ENCODE measurements at places on chromosomes 11 and 22.

- DNase-seq: no peak
These were observed 6.9 kb downstream of the RBFOX2 start for GRCh38 chr22:36021606-36022153.

GRCh38 chr22:35835998-35836691 is 118.5 kb downstream of the APOL5 start:
- DNase-seq: peak; percentile 92

DNA sequence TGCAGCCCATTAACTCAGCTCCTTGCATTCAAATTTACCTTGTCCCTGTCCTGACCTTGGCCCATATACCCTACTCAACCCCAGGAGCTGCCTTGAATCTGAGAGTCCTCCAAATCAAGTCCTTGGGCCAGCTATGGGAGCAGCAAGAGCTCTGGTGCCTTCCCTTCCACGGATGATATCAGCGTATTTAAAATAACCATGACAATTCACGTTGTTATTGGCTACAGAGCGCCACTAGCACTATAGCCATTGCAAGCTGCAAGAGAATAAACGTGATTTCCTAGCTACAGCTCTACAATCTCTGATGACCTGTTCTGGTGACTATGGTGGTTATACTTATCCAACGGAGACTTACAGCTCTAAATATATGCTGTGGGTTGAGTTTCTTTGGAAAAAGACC is 357.8 kb downstream of the LARGE1 start:
- DNase-seq: no peak

GRCh38 chr11:11588243-11588642 is 33.6 kb downstream of the GALNT18 start:
- DNase-seq: no peak

DNA sequence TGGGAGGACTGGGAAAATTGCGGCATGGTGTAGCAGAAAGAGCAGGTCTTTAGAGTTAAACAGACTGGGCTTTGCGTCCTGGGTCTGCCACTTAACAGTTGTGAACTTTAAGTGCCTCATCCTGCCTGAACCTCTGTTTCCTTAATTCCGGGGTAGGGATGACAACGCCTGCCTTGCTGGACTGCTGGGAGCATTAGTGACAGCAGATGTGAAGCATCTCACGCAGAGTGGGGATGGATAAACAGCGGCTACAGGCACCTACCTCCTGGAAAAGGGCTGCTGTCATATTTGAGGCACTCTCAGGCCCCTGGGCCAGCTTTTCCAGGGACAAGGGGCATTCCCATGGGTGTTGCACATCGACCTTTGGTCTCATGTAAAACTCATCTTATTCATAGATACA is 572.2 kb downstream of the TBC1D22A start:
- DNase-seq: no peak

GRCh38 chr11:117170210-117170609 is 8.3 kb upstream of the SIDT2 start:
- DNase-seq: no peak

GRCh38 chr11:65578667-65579066 is 2.8 kb downstream of the EHBP1L1 start:
- no peak for DNase-seq

DNA sequence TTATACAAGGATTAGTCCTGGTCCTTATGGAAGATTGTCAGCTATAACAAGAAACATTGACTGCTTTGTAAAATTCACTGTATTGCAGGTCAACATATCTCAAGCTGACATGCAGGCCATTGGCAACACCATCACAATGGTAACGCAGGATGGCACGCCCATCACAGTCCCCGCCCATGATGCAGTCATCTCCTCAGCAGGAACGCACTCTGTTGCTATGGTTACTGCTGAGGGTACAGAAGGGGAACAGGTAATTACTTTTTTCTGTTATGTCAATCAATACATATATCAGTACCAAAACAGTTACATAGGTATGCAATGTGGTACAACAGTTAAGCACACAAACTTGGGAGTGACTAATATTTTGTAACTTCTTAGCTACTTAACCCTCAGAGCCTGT is 55.3 kb downstream of the ZNF143 start:
- no peak for DNase-seq

DNA sequence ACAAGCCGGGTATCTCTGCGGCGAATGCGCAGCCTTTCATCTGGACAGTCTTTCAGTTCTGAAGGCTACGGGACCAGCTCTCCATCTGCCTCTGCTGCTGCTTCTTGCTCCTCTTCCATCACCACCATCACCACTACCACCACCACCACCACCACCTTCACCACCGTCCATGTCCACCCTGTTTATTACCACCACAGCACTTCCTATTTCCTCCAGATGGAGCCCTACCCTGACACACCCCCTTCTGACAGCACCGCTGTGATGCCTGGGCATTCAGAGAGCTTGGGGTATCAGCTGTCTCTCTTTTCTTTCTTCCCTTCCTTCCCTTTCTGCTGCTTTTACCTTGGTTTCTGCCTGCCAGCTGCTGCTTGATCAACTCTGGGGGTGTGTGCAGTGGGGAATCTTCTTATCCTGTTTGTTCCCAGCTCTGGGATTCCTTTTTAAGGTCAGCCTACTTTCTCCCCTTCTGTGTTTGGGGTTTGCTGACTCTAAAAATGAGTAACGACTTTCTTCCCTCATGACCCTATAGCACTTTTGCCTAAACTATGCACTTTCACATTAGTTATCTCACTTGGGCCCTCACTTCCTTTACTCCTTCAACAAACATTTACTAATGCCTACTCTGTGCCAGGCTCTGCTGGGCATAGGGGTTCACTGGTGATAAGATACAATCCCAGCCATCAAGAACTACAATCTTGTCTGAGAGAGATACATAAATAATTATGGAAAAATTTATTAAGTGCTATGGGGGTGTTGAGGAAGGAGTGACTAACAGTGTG is 7.8 kb upstream of the RRM1 start:
- no peak for DNase-seq

DNA sequence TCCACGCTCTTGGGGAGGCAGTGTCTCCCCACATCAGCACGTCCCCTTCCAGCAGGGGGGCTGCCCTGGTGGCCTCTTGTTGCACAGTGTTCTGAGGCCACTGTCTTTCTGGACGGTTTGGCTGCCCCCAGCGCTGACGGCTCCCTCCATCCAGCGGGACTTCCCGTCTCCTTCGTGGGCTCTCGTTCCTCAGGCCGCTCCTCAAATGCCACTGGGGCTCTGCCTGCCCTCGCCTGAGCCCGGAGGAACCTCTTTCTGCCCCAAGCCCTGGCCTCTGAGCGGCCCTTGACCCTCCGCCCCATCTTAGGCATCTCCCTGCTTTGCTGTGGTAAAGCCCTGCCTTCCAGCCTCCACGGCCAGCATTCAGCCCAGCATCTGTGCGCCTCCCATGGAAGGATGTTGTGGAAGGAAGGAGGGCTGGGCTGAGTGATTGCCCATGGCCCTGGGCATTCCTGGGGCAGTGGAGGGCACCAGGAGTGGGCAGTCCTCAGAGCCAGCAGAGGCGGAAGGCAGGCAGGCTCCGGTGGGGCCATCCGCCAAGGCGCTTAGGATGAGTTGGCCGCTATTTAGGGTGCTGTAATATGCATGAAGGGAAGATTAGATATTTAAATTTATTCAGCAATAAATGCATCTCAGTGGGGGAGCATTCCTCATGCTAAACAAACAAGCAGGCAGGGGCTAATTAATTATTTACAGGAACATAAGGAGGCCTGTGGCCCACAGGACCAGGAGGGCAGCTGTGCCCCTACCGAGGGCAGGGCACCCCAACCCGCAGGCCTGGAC is 17.8 kb downstream of the OTUB1 start:
- no peak for DNase-seq

DNA sequence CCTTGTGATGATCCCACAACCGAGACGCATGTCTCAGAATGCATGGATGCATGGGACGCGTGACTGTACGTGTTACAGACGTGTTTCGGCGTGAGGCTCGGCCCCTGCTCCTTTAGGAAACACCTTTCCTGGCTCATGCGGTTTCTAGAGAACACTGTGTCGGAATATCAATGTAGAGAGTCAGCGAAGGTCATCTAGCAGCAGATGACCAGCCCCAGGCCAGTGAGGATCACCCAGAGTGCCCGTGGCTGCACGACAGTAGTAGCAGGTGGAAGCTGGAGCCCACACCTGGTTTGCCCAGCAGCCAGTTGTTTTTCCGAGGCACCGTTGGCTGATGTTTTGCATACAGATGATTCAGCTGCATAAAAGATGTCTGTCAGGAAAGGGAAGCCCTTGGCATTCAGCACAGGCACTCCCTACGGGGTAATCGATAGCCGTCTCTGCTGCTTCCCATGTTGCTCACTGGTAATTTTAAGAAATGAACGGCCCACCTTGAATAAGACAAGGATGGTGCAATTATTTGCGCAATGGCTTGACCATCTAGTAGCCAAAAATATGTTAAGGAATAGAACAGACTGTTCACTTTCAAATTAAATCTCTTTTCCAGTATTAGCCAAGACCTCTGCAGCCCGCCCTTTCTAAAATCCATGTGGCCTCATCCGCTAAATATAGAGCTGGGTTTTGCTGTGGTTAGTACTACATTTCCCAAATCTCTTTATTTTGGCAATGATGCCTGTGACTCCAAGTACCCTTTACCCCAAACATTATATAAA is 1.1 kb upstream of the CLTCL1 start:
- peak; percentile 69 for DNase-seq

DNA sequence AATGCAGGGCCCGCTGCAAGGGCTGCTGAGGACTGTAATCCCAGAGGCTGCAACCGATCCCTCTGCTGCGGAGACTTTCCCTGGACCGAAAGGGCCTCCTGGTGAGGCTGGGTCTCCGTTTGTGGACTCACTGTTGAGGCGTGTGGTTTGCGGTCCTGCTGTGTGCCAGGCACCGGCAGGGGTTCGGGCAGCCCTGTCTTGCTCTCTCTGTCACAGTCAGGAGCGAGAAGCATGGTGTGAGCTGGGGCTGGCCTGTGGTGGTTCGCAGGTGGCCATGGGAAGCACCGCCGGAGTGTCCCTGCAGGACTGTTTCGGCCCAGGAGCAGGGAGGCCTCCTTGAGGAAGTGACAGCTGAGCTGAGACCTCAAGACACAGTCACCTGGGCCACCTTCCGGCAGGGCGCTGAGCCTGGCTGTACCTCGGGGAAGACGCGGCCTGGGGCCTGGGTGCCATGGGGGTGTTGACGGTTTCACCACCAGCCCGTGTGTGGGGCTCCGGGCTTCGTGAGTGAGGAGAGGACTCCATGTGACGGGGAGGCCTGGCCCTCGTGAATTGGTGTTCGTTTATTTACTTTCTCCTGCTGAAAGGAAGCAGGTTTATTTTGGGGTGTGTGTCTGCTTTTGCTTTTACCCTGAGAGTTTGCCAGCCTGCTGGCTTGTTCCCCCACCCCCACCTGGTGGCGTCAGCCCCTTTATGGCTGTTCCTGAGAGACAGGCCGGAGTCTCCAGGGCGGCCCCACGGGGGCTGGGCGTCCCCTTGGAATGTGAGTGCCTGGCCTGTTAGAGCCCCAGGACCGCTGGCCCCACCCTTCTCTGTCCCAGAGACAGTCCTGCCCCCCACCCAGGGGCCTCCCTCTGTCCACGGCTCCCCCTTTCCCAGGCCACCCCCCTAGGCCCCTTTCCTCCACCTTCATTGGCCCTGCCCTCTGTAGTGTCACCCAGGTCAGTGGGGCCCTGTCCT is 122.5 kb downstream of the KCNQ1OT1 start:
- DNase-seq: no peak

DNA sequence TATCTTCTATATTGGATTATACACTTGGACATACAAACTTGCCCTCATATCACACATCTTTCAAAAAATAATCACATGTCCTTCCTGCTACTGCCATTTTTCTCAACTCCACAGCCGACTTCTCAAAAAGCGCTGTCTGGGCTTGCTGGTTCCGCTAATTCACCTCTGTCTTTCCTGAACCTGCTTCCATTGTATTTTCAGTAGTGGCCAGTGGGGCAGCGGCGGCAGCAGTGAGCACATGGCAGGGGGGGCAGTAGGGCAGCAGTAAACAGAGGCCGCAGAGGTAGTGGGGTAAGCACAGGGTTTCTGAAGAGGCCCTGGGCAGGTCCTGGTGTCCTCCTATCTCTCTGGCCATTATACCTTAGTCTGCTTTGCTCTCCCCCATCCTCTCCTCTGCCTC is 126.3 kb downstream of the RRAS2 start:
- no peak for DNase-seq

- DNase-seq: no peak
These were observed 3.8 kb downstream of the MAPK8IP2 start for GRCh38 chr22:50604256-50605001.

DNA sequence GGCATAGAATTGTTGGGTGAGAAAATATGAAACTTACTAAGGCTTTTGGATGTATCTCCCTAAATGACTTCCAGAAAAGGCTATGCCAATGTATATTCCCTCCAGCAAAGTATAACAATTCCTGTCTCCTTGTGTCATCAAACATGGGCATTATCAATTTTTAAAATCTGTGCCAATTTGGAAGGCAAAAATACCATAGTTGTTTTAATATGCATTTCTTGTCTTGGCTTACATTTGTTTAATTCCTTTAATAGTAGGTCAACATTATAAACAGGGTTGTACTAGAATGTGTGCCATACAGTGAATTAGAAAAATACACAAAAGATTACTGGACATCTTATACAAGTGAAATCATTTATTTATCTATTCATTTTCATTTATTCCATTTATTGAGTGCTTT is 41.6 kb downstream of the DCUN1D5 start:
- DNase-seq: no peak

- peak; percentile 79 for DNase-seq
These were observed 15.7 kb upstream of the SNX32 start for GRCh38 chr11:65817835-65818680.

DNA sequence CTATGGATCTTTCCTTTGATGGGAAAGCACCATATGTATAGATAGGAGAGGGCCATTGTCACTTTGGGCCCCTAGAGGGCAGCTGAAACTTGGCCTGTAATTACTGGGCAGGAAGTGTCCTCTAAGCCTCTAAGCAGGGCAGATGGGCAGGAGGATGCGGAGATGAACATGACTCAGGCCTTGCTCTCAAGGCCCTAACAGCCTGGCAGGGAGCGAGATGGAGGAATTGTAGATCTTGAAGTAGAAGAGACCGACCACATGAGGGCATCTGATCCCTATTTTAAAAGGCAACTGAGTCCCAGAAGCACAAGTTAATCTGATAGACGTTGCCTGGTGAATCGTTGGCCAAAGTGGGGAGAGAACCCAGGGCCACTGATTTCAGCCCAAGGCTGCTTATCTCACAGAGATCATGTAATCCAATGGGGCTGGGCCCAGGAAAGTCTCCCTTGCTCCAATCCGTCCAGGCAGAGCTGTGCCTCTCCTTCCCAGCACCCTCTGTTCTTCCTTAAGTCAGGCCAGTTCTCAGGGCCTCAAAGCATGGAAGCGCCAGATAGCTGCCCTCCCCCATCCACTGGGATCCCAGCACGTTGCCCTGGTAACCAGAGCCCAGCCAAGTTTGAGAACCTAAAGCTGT is 2.5 kb upstream of the SEPTIN3 start:
- DNase-seq: peak; percentile 93

DNA sequence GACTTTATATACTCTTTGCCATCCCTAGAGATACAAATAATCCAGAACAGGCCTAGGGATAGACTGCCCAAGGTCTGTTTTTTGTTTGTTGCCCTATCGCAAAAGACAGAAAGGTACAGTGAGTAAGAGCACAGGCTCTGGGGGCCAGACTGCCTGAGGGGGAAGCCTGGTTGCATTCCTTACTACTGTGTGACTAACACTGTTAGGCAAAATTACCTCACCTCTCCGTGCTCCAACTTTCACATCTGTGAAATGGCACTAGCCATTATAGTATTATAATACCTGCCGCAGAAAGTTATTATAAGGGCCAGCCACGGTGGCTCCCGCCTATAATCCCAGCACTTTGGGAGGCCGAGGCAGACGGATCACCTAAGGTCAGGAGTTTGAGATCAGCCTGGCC is 14.5 kb downstream of the SLC35F2 start:
- peak; percentile 53 for DNase-seq
